ENCODE measurements at places on chromosomes 6 and 20.

- no peak for DNase-seq
Measured at GRCh38 chr6:46947497-46947896, 25.8 kb upstream of the ADGRF5 start.

DNA sequence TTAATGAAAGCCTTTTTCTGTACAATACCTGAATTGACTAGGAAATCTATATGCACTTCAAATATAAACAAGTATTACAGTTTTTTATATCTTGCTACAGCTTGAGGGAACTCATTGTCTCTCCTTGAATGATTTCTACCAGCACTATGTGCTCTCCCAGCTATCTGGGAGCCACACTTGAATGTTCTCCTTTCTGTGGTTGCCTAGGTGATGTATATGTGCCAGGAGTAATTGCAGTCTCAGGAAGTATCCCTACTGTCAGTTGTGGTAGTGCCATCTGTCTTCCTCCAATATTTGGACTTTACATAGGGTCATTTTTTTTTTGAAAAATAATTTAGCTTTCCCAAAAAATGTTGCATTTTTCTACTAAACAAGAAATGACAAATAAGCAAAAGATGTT lies 288.0 kb upstream of the PLCB4 start:
- no peak for DNase-seq

- no peak for DNase-seq
Measured at GRCh38 chr6:144449911-144450597, 164.9 kb downstream of the UTRN start.

- DNase-seq, result peak; percentile 3
Measured at GRCh38 chr20:52425701-52426100, 234.1 kb upstream of the ZFP64 start.

GRCh38 chr6:80940571-80940970 lies 811.9 kb downstream of the TENT5A start:
- no peak for DNase-seq

DNA sequence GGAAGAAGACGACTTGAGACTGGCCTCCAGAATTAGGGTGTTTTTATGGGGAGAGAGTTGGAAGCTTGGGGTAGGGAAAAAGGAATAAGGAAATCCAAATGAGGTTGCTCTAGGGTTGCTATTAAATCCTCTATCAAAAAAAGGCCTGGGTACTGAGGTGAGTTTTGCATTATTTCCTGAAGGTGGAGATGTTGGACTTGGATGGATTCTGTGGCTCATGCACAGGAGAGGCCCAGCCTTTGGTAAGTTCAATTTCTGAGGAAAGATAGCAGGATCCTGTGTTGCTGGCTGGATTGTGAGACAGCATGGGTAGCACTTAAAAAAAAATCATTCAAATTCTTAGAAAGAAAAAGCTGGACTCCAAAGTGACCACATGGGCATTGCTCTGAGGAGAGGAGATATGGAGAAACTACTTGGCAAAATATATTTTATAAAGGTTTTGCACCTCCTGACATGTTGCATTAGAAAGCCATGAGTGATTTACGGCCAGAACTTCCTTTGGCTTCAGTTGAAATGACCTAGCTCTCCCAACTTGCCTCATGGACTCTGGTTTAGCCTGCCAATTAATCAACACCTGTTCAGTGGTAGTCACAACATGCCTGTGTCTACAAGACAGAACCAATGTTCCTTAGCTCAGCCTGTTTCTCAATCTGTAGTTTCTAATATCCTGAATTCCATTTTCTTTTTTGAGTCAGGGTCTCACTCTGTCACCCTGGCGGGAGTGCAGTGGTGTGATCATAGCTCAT lies 152.1 kb upstream of the RALGAPA2 start:
- peak; percentile 78 for DNase-seq

DNA sequence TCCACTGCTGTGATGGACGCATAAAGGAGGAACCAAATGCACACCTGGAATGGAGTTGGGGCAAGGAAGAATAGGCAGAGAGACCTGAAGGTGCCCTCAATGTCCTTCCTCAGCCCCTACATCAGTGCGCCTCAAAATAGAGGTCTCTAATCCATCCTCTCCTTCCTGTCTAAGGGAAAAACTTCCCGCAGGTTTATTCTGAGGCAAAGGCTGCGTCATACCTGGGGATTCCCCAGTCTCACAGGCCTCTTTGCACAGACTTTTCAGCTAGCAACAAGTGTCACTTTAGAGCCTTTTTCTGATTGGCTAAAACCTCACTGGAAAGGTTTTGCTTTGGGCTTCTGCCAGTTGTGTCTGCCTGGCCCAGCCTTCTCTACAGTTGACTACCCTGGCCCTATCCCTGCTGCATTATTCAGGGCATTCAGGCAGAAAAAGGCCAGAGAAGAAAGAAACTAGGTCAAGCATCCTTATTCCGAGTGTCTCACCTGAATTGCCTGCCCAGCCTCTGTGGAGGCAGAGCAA lies 1.8 kb upstream of the HLA-DQB1 start:
- DNase-seq, result no peak

DNA sequence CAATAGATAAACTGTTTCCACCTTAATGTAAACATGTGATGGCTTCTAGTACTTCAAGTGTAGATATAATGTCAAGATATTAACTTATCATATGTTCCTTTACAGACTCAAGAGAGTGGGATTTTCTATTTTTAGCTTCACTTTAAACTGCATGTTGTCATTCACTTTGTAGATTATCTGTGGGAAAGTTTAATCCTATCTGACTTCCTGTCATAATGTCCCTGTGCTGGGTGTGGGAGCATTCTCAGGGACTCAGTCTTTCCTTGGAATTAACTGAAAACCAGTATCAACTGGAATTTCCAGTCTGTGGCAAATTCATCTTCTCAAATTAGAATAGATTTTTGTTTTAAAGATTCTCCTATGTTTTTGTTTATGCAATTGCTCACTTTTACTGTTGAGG lies 226.1 kb upstream of the FERMT1 start:
- no peak for DNase-seq

DNA sequence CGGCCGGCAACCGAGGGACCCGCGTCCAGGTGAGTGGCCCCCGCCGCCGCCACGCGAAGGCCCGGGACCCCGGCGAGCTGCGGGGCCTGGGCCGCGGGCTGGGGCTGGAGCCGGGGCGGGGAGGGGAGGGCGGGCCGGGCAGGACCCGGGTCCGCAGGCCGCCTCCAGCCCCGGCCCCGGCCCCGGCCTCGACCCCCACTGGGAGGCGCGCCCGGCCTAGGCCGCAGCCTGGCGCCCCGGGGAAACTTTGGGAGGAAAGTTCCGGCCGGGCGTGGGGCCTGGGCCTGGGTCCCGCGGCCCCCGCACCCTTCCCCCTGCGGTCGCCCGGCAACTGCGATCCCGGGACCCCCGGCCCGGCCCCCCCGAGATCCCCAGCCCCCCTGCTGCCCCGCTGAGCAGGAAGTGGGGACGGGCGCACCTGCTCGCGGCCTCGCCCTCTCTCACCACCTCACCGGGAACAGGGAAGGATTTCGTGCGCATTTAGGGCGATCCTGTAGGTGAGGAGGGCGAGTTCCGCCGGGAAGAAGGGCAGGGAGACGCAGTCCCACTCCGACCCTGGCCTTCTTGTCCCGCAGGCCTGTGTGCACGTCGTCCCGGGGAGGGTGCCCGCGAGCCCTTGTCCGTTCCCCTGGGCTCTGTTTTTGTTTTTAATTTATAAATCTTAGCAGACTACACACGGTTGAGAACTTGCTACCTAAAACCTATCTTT lies 402 bp downstream of the OSBPL2 start:
- no peak for DNase-seq

GRCh38 chr6:23678626-23679025 lies 447.4 kb upstream of the NRSN1 start:
- no peak for DNase-seq

DNA sequence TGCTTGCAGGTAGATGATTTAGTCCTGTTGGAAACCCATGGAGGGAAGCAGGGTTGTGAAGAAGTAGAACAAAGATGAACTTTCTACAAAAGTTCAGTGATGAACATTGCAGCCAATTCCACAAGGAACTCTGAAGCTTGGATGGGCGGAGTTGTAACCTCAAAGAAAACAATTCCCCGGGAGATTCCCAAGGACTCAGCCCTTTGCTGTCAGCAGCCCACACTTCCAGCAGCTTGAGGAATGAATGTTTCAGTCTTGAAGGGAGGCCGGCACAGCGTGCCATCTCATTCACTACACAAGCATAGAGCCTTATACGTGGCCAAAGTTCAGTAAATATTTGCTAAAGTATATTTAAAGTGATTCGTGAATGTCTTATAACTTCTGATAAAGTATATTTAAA lies 269.4 kb downstream of the NKAIN2 start:
- no peak for DNase-seq

DNA sequence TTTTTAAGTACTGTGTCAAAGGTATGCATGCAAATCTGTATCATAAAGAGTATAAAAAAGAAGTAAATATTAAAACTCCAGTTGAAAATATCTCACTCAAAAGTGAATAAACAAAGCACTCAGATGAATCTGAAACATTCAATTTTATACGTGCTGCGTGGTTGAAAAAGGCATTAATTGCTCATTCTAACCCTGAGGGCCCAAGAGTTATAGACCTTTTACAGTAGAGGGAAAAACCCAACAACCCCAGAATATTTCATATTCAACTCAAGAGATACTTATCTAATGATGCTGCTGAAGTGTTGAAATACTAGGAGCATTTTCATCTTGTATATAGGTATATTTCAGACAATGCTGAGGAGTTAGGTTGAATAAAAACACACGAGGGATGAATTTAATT lies 862.8 kb upstream of the CITED2 start:
- no peak for DNase-seq

DNA sequence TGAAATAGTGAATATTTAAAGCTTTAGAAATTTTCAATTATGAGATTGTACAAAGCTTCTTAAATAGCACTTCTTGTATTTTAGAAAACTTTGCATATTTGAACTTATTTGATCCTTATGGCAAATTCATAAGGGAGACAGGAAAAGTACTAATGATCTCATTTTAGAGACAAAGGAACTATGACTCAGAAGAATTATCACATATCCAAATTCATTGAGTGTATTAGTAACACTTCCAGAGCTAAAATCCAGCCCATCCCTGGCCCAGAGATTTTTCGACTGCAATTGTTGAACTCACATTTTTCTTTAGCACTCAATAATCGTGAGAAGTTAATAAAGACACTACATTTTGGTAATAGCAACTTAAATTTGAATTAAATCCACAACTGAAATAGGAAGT lies 704.3 kb downstream of the EPM2A start:
- no peak for DNase-seq

- DNase-seq, result peak; percentile 70
Measured at GRCh38 chr6:27684264-27685211, 211.6 kb upstream of the ZNF184 start.

DNA sequence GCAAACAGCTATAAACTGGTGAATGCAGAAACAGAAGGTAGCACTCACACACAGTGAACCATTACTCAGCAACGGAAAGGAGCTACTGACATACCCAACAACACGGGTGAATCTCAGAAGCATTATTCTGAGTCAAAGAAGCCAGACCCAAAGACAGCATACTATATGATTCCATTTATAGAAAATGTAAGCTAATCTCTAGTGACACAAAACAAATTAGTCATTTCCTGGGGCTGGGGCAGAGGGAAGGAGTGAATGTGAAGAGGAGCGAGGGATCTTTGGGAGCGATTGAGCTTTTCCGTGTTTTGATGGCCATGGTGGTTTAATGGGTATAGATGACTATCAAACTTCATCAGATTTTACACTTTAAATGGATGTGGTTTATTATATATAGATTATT lies 614.6 kb downstream of the DHX35 start:
- DNase-seq, result no peak

GRCh38 chr6:136539967-136540652 lies 10.1 kb downstream of the MAP7 start:
- DNase-seq, result no peak

DNA sequence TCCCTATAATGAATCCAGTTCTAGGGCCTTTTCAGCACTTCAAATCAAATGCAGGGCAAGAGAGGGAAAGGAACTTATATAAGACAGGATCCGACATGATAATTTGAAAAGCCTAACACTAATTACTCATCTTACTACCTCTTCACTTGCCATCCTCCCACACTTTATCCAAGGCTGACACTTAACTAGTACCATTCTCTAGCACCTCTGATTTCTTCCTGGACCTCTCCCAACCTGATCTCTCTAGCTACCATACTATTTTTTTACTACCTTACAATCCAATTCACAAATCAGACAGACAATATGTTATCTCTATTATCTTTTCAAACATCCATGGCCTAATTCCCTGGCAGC lies 50.4 kb downstream of the BTBD9 start:
- no peak for DNase-seq

DNA sequence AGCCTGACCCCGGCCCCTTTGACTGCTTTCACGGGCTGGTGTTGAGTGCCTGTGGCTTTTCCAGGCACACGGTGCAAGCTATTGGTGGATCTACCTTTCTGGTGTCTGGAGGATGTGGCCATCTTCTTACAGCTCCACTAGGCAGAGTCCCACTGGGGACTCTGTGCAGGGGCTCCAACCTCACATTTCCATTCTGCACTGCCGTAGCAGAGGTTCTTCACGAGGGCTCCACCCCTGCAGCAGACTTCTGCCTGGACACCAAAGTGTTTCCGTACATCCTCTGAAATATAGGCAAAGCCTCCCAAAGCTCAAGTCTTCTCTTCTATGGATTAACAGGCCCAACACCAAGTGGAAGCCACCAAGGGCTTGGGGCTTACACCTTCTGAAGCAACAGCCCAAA lies 691.5 kb upstream of the POU3F2 start:
- no peak for DNase-seq

- no peak for DNase-seq
Measured at GRCh38 chr20:59939879-59940128, 301 bp downstream of the PPP1R3D start.

DNA sequence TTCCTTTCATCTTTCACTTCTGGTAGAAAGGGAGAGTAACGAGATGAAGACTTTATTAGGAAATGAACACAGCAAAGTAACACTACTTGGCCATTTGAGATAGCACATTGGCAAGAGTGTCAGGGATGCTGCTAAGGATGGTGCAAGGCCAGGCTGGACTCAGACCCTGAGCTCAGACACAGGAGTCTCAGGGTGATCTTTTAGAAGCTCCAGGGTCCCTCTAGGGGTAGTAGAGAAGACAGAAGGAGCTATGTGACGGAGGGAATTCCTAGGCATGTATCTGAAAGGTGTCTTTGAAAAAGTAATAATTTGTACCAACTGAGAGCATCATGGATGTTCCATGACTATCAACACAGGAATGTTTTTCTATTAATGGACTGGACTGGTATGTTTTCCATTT lies 436.5 kb downstream of the DHX35 start:
- DNase-seq, result no peak

DNA sequence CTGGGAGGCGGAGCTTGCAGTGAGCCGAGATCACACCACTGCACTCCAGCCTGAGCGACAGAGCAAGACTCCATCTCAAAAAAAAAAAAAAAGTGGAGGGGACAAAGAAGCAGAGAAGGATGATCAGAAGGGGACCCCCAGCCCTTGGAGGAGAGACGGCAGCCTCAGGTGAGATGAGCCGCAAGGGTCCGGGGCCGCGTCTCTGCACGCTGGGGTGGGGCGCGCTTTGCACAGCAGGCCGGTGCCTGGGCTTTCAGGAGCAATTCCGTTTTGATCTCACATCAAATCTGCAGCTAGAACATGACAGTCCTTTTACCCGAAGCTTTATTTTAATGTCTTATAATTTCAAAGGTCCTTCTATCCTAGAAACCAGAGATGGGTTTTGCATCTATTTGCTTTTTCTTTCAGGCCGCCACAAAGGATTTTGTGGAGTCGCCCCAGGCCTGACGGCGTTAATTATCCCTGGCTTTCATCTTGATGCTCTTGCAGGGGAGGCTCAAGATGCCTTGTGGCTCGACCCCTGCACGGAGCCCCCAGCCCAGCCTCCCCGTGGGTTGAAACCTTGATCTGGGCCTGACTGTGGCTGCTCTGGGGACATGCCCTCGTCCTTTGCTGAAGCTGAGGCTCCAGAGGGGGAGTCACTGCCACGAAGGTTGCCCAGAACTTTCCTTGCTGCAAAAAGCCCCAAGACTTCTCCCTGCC lies 17.3 kb downstream of the HRH3 start:
- DNase-seq, result peak; percentile 54

GRCh38 chr20:7085467-7085866 lies 318.0 kb downstream of the BMP2 start:
- peak; percentile 3 for DNase-seq

All from eye (tissue), 1 donor.